Glutamatergic neuron (in vitro differentiated cells): ENCODE measurements at places on chromosomes 12 and 14. TPM values are rescaled to one million over a fixed set of nuclear protein-coding genes. Genes with fewer than 3 reads are reported as not detected.

The CFAP73 gene
- total RNA-seq = not detected

The LEMD3 gene
- 25.4 TPM for total RNA-seq

The CRY1 gene
- 10.1 TPM for total RNA-seq

The DENND5B gene
- total RNA-seq = 45.6 TPM

The NKX2-1 gene
- not detected for total RNA-seq

The BDKRB1 gene
- not detected for total RNA-seq

The CLEC4D gene
- not detected for total RNA-seq

The BICDL1 gene
- 56.4 TPM for total RNA-seq

The OTX2 gene
- 18.8 TPM for total RNA-seq

The SIX4 gene
- 22.1 TPM for total RNA-seq

The TSPAN8 gene
- total RNA-seq = 1.6 TPM

The POTEM gene
- not detected for total RNA-seq

The SLC17A8 gene
- 0.25 TPM for total RNA-seq

The MYH6 gene
- total RNA-seq = not detected

The TBX5 gene
- total RNA-seq = not detected

The POTEG gene
- total RNA-seq = not detected

The ZFYVE21 gene
- 49.1 TPM for total RNA-seq

The BCL2L14 gene
- not detected for total RNA-seq

The SOCS4 gene
- 39.1 TPM for total RNA-seq

The TCL1B gene
- not detected for total RNA-seq
